ENCODE measurements at places on chromosomes 2 and 18.
A peak's percentile ranks its signal among the peaks of the same experiment; 100 is the strongest.

- DNase-seq = no peak
These were observed 34.0 kb downstream of the TMEM185B start for GRCh38 chr2:120189189-120189588.

GRCh38 chr2:40041422-40042382 is 262.6 kb upstream of the THUMPD2 start:
- DNase-seq = no peak

DNA sequence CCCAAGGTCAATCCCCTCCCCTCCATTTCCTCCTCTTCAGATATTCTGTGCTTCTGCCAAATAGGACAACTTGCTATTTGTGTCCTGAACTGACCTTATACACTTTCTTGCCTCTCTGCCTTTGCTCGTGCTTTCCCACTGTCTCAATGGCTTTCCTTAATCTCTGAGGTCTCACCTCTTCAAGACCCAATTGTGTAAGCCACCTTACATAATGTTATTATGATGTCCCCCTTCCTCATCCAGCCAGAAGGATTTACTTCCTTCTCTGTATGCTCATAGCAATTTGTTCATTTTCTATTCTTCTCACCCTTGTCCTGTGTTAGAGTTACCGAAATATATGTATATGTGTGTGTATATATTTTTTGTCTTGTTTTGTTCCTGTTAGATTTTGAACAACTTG is 26.9 kb upstream of the DARS1 start:
- DNase-seq = no peak

DNA sequence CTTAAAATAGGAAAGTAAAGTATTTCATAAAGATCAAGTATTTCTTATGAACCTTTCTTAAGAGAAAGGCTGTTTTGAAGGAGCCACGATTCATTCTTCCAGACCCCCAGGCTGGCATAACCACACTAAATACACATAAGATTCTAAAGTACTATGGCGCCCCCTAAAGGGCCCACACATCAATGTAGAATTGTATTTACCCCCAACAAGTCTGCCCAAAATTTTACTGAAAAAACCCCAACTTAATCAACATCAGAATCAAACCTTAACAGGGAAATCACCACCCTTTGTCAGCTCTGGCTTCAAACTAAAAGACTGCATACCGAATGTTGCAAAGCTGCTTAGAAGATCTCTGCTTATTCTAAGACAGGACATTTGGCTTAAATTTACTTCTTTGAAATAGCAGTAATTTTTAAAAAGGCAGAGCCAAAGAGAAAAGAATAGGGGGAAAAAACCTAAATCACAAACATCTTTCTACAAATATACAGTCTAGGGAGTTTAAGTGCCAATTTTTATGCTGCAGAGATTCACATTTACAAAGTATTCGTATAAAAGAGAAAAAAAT is 20.4 kb upstream of the BCL2 start:
- DNase-seq = peak; percentile 64
